Stomach (tissue), 19 donors: ENCODE measurements at places on chromosomes 7 and 10.
A peak's percentile ranks its signal among the peaks of the same experiment; 100 is the strongest.

DNA sequence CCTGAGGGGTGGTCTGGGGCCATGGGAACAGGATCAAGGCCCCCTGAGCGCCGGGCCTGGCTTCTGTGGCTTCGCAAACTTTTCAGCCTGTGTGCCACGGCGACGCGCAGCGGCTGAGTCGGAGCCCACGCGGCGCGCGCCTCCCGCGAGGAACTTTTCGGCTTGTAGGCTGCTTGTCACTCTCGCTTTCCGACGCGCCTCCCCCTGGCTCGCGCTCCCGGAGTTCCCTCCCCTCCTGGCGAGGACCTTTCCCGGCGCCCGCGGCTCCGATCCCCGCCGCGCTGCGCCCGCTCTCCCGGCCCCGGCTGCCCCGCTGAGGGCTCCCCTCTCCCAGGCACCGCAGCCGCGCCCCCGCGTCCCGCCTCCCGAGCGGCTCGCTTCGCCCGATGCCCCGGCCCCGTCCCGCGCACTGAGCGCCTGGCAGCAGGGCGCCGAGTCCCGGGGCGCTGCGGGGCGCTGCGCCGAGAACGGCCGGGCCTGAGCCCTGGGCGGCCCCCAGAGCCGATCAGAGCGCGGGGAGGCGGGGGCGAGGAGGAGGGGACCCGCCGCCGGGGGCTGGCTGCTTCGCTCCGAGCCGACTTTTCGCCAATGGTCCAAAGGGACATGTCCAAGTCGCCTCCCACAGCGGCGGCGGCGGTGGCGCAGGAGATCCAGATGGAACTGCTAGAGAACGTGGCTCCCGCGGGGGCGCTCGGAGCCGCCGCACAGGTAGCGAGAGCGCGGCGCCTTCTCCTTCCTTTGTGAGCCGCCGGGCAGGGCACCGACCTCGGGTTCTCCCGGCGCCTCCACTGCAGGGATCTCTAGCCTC is at the start of gene CACNB2:
CACNB2 (plus strand) TSS at position 276 of the 808 bp plus-strand sequence.
- peak; percentile 90 for DNase-seq

DNA sequence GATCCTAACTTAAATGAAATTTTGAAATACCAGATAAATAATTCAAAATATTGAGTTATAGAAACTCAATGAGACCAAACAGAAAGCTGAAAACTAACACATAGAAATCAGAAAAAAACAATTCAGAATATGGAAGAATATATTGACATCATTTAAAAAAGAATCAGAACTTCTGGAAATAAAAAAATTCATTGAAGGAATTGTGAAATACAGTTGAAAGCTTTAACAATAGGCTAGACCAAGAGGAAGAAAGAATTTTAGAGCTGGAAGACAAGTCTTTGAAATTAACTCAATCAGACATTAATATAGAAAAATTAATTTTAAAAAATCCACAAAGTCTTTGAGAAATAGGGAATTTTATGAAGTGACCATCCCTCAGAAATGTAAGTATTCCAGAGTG is 36.8 kb upstream of the AKR1C1 start:
- DNase-seq = no peak

DNA sequence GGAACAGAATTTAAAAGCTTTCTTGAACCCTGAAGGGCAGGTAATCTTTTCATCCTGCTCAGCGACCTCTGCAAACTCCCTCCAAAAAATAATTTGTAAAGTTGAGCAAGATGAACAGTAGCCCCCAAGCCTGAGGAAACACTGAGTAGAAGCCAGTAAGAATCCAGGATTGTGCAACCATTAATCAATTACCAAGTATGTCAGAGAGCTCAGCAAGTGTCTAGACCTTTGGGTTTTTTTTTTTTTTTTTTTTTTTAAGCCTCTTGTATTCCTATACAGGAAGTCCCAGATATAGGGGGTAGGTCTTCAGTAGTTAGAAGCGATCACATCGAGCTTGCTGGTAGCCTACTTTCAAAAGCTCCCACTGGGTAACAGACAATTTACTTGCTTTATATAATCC is 155.2 kb downstream of the DGKI start:
- DNase-seq = no peak

DNA sequence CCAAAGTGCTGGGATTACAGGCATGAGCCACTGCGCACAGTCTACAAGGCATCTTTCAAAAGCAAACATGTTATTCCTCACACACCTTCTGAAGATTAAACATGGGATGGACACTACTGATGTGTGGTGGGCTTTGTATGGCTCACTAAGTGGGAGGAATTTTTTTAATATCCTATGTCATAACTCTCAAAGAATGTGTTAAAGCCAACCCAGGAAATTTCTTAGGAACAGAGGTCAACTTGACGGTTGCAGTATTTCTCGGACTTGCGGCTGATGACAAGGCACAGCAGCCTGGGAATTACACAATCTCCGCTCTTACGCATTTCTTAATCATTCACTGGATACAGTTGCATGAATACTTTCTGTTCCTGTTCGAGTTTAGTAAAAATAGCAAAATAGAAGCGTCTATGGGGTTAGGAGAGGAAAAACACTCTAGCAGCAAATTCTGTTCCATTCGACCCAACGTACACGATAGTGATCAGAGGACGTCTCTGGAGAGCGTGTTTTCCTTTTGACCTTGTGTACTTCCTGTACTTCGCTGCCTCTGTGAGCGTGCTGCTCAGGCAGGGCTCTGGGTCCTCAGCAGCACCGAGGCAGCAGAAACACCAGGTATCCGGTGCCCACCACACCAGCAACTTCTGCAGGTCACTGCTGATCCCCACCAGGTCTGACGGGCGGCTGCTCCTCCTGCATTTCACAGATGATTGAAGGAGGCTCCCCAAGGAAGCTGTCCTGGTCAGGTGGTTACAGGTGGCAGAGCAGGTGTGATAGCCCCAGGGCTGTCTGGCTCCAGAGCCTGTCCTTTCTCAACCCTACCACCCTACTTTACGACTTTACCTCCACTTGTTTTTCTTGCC is 26.4 kb upstream of the SRGN start:
- DNase-seq = peak; percentile 72

- DNase-seq = no peak
Measured at GRCh38 chr7:100968650-100969049, 715 bp upstream of the MUC12 start.

DNA sequence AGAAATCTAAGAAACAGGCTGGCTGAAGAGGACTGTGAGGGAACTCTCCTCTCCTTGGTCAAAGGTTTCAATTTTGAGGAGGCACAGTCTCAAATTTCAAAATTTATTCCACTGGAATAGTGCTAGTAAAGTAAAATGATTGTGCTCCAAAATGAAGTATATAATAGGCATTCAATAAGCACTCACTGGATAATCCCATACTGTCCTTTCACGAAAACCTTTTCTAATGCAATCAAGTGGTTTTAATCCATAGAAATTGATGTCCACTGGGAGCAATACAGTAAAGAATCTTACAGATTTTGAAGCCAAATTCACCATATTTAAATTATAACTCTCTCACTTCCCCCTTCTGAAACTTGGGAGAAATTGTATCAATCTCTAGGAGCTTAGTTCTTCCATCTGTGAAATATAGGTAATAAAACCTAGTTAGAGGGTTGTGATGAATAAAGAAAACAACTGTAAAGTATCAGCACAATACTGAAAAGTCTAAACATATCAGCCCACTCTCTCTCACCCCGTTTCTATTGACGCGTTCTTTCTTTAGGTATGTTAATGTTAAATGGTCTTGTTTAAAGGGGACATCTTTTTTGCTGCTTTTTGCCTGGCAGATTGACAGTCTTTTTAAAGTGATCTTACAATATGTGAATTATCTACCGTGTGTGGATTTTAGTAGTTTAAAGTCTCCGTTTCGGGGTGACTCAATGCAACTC is 40.8 kb upstream of the LRRN3 start:
- no peak for DNase-seq

- DNase-seq = no peak
Measured at GRCh38 chr7:31382722-31383121, 42.2 kb upstream of the NEUROD6 start.

GRCh38 chr10:107163881-107164861 is at the start of gene SORCS1:
SORCS1 (minus strand) TSS chr10:107164706.
- peak; percentile 84 for DNase-seq

DNA sequence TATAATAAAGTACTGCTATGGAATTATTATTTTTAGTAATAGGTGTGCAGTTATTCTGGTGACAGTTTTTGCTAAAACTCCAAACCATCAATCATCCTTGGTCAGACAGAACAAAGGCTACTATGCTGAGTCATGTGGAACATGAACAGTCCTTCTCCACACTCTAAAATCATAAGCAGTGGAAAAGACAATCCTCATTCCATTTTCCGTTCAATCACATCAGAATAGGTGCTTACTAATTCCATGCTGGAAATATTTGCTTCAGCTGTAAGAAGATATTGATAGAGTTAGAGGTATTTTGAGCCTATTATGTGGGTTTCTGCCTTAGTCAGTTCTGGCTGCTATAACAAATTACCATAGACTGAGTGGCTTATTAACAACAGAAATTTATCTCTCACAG is 82.9 kb downstream of the FAM13C start:
- DNase-seq = no peak

DNA sequence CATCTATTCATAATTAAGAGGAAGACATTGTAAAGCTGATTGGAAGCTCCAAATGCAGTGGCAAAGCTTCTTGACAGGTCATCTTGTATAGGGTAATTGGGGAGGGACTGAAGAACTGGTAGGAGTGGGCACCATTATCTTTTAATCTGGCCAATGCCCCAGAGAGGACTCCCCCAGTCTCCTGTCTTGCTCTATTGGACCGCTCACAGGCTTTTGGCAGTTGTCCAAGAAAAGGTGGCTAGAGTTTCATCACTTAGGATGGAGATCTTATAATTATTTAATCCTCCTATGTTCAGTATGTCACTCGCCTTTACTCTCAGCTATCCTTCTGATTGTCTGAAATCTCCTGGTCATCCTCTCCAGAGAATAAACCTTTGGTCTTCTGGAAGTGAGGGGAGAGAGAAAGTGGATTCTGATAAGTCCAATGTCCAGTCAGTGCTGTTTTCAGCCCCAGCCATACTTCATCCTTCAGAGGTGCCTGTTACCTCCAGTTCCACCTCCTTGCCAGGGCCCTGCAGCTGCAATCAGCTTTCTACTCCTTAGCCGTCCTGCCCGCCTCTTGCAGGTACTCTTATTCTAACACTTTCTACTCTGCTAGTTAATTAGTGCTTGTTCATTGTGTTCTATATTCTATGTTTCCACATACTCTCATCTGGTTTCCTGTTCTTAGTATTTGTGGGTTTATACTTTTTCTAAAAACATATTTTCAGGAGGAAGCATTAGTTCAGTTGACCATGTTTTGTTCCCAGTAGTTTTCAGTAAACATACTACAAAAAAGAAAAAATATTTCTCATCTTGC is 241.6 kb downstream of the NSUN6 start:
- DNase-seq = no peak

GRCh38 chr7:24797270-24797669 is 40.0 kb upstream of the GSDME start:
- DNase-seq = no peak
